A549 treated with dexamethasone at 1 μM for 4 hours (cell line): ENCODE measurements at places on chromosomes 3 and 15. TPM values are rescaled to one million over a fixed set of nuclear protein-coding genes. Genes with fewer than 3 reads are reported as not detected.

Gene CCRL2
- total RNA-seq: 0.08 to 0.11 TPM (median 0.09 TPM) in 4 of 5 replicates, not detected in the other

Gene LIPH
- total RNA-seq: 4.7 to 6.1 TPM (median 5.1 TPM) in 5 replicates

Gene SMAD6
- total RNA-seq: 23.0 to 36.8 TPM (median 31.8 TPM) in 5 replicates

Gene TTLL13
- total RNA-seq: 0.09 to 0.25 TPM (median 0.12 TPM) in 5 replicates
